Muscle of leg (tissue), 16 donors: ENCODE measurements at places on chromosomes 11 and 22. TPM values are rescaled to one million over a fixed set of nuclear protein-coding genes. Genes with fewer than 3 reads are reported as not detected.

Gene PRR33
- total RNA-seq, result 2.0 TPM

Gene FXYD6
- total RNA-seq, result 103 TPM

DNA sequence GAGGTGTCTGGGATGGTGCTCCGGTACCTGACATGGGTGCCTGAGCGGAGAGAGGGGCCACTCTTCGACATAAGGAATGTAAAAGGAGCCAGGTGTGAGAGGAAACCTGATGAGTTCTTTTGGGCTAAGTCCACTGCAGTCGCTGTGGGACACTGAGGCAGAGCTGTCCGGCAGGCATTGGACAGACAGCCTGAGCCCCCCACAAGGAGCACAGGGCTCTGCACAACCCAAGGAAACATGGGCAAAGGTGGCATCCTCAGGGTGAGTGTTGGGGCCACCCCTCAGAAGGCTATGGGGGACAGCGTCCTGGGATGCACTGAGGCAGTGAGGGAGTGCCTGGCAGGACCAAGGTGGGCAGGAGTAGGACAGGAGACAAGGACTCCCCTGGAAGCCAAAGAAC, 57.7 kb upstream of the EMID1 start:
- no peaks in the 10 kb centered on the region for H3K27me3 ChIP-seq
- H3K27ac ChIP-seq, result peak overlapping the region; percentile 42
- no peak for DNase-seq
- no peak overlapping the region for H3K4me3 ChIP-seq

GRCh38 chr22:39241794-39242594, 2.8 kb downstream of the PDGFB start:
- peak overlapping the region; percentile 67 for H3K27ac ChIP-seq
- peak overlapping the region; percentile 70 for H3K4me3 ChIP-seq
- H3K36me3 ChIP-seq, result no peaks in the 10 kb centered on the region
- DNase-seq, result no peak
